ENCODE measurements at places on chromosomes 6 and 20. TPM values are rescaled to one million over a fixed set of nuclear protein-coding genes. Genes with fewer than 3 reads are reported as not detected.
A peak's percentile ranks its signal among the peaks of the same experiment; 100 is the strongest.

DNA sequence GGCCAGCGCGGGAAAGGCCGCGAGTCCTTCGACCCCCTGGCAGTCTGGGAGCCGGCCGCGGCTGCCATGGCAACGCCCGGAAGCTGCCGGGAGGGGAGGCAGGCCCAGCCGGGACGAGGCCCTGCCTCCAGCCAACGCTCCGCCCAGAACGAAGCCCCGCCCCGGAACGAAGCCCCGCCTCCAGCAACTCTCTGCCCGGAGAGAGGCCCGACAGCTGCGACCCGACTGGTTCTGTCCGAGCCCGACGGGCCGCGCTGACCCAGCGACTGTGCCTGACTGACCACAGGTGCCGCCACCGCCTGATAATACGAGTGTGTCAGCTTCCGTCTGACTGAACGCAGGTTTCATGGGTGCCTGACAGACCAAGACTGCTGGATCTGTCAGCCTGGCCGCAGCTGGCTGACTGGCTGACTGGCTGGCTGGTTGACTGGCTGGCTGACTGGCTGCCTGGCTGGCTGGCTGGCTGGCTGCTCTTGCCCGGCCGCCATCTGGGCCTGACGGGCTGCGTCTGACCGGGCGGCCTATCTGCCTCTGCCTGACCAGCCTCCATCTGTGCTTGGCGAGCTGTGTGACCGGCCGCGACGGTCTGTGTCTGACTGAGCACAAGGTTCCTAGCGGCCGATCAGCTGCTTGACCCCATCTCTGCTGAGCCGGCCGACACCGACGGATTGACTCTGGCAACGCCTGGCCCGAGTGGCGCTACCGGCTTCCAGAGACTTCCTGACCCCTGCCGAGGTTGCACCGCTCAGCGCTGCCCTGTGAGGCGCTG, 89.7 kb upstream of the EPB41L1 start:
- peak; percentile 98 for DNase-seq

The PCK1 gene
- 0.73 TPM for total RNA-seq

DNA sequence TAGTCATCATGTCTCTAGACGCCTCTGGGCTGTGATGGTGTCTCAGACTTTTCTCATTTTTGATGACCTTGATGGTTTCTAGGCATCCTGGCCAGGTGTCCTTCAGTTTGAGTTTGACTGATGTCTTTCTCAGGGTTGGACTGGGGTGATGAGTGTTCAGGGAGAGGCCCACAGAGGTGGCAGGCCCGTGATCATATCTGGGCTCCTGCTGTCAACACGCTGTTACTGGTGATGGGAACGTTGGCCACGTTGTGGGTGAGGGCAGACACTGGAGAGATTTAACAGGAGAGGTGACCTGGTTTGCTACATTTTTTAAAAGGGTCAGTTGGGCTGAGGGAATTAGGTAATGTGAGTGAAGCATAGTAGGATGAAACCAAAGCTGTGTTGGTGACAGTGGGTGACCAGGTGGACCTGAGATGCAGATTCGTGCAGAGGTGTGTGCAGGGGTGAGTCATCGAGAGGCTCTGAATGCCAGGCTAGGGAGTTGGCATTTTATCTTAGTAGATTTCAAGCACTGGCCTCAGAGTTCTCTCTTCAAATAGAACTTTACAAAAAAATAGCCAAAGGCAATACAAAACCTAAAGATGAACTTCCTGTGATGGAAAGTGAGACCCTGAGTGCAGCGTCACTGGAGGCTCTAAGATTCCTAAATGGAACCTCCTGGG, 174.1 kb downstream of the CDH26 start:
- no peak for DNase-seq

DNA sequence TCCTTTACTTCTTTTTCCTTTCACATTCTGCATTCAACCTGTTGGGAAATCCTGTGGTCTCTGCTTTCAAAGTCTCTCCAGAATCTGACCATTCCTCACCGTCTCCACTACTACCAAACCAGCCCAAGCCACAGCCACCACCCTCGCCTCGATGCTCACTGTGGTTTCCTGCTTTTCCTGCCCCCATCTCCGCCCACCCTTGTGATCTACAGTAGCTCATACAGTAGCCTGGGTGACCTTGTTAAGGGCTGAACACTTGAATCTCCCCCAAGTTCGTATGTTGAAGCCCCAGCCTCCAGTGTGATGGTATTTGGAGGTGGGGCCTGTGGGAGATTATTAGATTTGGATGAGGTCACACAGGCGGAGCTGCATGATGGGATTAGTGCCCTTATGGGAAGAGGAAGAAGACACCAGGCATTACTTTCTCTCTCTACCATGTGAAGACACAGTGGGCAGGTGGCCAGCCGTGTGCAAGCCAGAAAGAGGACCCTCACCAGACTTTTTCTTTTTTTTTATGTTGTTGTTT, 189.0 kb upstream of the UST start:
- DNase-seq, result no peak
